Inflammatory macrophage treated with lipopolysaccharide for 4 hours (primary cell): ENCODE measurements at places on chromosomes 3 and 15.

DNA sequence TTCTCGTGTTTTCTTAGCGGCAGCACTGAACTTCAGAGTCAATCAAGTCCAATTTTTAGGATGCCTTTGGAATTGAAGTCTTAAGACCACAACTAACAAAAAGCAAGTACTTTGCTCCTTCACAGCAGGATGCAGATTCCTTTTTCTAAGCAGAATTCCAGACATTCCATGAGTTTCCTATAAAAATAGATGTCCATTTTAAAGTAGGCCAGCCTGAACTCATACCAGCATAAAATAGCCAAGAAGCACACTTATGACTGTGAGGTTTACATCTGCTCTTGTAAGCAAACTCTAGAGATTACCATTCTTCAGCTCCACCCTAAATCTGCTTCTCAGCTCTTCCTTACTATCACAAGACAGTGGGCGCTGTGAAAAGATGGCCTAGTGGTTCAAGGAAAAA is 85.8 kb downstream of the THBS1 start:
- DNase-seq = no peak

GRCh38 chr3:27485866-27486265 is 1.7 kb upstream of the SLC4A7 start:
- DNase-seq = no peak

- DNase-seq = peak; percentile 63
Measured at GRCh38 chr15:61834076-61834697, 226.1 kb downstream of the VPS13C start.

- DNase-seq = no peak
Measured at GRCh38 chr3:66486646-66487045, 14.2 kb downstream of the LRIG1 start.

- peak; percentile 34 for DNase-seq
Measured at GRCh38 chr3:97917813-97918536, 54.3 kb downstream of the RIOX2 start.

GRCh38 chr3:74584782-74585181 is 29.7 kb downstream of the CNTN3 start:
- no peak for DNase-seq

GRCh38 chr3:144119633-144120032 is 148.0 kb downstream of the DIPK2A start:
- DNase-seq = no peak

DNA sequence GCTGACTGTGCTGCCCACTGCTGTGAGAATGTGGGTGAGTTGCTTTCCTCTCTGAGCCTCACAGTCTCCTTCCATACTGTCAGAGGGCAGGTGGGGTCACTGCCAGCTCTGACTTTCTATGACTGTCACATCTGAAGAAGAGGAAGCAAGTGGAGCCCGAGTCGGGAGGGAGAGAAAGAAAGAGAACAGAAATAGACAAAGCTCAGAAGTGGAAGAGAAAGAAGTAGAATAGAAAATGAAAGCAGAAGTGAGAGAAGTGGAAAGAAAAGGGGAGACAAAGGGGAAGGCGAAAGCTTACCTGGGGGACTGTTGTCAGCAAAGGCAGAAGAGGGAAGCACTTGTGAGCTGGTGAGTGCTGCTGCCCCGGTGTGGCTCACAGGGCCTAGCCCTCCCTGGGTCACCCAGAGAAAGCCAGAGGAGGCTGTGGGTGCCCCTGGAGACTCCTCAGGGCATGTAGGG is 57.9 kb downstream of the EPHB1 start:
- peak; percentile 66 for DNase-seq

- no peak for DNase-seq
Measured at GRCh38 chr15:79365765-79366164, 54.9 kb downstream of the TMED3 start.

DNA sequence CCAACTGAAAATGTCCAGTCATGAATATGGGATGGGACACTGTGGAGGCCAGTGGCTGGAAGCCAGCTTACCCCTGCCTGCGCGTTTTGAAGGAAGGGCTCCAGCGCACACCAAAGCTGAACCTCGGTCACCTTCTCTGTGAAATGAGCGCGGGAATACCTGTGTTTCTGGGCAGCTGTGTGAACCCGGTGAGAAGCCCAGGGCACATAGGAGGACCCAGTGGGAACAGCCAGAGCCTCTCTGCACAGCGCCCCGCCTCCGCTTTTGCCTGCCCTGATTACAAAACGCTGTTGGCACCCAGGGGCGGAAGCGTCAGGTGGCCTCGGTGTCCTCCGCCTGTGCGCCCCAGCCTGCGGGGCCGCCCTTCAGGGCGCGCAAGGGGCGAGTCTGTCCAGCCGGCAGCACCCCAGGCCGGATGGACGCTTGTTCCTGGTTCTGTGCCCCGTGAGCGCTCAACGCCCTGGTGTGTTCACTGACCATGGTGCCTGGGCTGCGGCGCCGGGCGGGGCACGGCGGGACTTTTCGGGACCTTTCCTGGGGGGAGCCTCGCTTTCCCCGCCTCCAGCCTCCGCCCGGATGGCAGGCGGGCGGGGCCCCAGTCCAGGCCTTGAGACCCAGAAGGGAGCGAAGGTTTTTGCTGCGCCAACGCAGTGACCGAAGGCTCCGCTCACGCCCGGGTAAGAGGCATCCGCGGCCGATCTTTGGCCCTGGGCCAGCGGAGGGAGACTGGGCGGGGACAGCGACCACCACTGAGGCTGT is at the start of gene SQOR:
SQOR (plus strand) TSS at position 598 of the 759 bp plus-strand sequence. CDS start 23,895 bp downstream, outside the sequence.
- peak; percentile 98 for DNase-seq

DNA sequence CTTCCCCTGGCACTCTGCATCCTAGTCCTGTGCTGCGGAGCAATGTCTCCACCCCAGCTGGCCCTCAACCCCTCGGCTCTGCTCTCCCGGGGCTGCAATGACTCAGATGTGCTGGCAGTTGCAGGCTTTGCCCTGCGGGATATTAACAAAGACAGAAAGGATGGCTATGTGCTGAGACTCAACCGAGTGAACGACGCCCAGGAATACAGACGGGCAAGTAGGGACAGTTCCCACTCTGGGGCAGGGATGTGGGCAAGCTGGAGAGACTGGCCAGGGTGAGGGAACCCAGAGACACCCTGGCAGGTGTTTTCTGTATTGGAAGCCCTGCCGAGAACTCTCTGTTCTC is 247 bp downstream of the FETUB start:
- no peak for DNase-seq

DNA sequence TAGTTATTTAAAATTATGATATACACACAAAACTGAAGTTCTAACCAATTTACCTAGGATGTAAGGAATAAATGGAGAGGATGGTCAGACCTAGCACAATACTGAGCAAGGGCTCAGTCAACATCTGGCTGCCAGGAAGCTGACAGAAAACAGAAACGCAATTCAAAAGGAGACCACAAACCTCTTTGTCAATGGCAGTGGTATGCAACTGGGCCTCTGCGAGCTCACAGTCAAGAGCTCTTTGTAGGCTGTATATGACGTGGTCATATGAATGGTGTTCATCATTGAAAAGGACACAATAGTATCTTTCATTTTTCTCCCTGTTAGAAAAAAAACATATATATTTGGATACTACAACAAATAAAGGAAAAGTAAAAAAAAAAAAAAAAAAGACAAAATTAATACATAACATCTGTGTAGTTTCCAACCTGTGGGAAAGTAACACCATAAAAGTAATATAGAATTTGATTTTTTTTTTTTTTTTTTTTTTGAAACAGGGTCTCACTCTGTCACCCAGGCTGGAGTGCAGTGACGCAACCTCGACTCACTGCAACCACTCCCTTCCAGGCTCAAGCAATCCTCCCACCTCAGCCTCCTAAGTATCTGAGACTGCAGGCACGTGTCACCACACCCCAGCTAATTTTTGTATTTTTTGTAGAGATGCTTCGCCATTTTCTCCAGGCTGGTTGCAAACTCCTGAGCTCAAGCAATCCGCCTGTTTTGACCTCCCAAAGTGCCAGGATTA is 37.9 kb downstream of the UBR1 start:
- DNase-seq = no peak

DNA sequence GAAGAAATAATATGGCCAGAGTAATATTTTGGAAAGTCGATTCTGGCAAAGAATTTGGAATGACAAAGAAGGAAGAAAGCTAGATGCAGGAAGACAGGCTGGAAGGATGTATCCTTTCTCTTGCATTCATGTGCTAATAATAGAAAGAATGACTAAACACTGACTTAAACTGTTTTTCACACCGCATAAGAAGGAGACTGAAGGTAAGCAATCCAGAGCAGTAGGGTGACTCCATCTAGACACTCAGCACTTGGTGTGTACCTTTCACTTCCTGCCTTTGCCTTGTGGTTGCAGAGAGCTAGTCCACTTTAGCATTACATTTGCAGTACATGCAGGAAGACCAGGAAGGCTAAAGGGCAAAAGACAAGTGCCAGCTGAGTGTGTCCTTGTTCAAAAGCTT is 234.6 kb downstream of the RBMS3 start:
- DNase-seq = no peak

GRCh38 chr15:60514261-60514881 is 35.4 kb upstream of the ICE2 start:
- no peak for DNase-seq

- DNase-seq = no peak
Measured at GRCh38 chr3:197380786-197381185, 82.4 kb upstream of the DLG1 start.

GRCh38 chr3:195866686-195867511 is 41.5 kb downstream of the TNK2 start:
- DNase-seq = no peak

- DNase-seq = peak; percentile 17
Measured at GRCh38 chr3:111538681-111539083, 3.3 kb upstream of the CD96 start.

DNA sequence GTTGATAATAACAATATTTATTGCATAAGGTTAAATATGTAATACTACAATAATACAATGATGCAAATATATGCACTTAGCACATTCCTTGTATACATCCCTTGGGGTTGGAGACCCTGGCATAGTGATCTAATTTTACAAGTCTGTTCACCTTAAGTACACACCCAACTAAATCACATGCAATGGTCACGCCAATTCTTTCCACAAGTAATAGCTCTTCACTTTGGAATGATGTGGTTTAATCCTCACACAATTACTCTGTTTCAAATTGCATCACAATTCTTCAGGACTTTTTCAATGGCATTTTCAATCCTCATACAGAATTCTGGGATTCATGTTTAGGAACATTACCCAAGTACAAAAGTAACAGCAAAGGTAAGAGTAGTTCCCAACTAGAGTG is 27.3 kb upstream of the SPRED1 start:
- no peak for DNase-seq

DNA sequence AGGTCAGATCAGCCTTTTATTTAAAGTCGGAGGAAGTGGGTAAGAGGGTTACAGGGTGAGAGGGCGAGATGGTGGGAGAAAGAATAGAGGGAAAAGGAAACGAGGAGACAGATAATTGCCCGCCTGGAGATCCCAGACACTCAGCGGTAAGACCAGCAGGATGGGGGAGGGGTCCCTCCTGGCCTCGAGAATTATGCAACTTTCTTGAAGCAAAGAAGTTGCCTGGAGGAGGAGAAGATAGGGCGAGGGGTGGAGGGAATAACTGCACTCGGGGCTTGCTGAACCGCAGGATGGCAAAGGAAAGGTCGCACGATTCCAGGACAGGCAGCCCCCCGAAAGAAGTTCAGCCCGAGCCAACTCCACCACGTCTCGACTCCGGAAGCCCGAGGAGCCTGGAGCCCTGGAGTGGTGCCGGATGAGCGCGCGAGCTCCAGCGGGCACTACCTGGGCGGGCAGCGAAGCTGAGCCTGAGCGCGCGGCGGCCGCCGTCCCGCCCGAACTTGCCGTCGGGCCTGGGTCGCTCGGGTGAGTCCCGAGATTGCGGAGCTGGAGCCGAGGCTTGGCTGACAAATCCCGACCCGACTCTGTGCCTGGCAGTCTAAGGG is 402 bp downstream of the WWTR1 start:
- no peak for DNase-seq

- no peak for DNase-seq
Measured at GRCh38 chr15:78243491-78243941, 9.2 kb upstream of the ACSBG1 start.

GRCh38 chr3:181417748-181418147 is 294.0 kb upstream of the SOX2 start:
- DNase-seq = no peak

DNA sequence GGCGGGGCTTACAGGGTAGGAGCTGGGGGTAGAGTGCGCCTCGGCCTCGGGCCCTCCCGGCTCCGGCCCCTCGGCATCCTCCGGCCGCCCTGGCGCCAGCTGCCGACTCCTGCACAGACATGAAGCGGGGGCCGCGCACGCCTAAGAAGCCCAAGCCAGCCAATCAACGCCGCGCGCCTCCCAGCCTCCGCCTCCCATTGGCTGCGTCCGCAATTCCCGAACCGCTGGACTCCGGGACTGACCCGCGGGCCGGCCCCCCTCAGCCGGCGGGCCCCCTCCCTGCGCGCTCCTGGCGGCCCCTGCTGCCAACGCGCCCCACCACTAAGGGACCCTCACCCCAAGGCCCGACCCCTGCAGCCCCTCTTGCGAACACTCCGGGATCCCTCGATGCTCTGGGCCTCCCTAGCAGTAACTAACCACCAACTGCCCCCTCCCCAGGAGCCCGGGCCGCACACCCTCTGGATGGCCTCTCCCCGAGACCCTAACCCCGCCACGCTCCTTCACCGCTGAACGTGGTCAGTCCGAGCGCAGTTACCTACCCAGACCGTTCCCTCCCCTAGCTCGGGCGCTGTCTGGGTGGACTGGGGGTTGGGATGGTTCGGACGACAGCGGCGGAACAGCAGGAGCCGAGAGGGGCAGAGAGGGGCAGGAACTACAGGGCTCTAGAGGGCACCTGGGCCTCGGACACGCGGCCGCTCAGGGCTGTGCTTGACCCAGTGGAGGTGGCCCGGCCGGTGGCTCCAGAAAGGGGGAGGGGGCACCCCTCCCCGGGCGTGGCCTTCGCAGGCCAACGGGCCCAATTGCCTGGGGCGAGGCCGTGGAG is 5.0 kb downstream of the GATA2 start:
- DNase-seq = peak; percentile 49

- peak; percentile 77 for DNase-seq
Measured at GRCh38 chr3:53104762-53105161, 25.5 kb downstream of the RFT1 start.

GRCh38 chr3:100910986-100911385 is 82.2 kb downstream of the ABI3BP start:
- DNase-seq = no peak

GRCh38 chr15:96462768-96463750 is 132.6 kb downstream of the NR2F2 start:
- DNase-seq = no peak

GRCh38 chr3:69500604-69501003 is 114.7 kb upstream of the FRMD4B start:
- peak; percentile 97 for DNase-seq

GRCh38 chr3:186790261-186790981 is 7.0 kb downstream of the EIF4A2 start:
- DNase-seq = no peak

GRCh38 chr15:40256638-40257235 is 17.9 kb downstream of the PAK6 start:
- peak; percentile 48 for DNase-seq

GRCh38 chr3:157029365-157029790 is 130.6 kb downstream of the CCNL1 start:
- DNase-seq = peak; percentile 50

- no peak for DNase-seq
Measured at GRCh38 chr3:177287231-177287630, 89.9 kb upstream of the TBL1XR1 start.

DNA sequence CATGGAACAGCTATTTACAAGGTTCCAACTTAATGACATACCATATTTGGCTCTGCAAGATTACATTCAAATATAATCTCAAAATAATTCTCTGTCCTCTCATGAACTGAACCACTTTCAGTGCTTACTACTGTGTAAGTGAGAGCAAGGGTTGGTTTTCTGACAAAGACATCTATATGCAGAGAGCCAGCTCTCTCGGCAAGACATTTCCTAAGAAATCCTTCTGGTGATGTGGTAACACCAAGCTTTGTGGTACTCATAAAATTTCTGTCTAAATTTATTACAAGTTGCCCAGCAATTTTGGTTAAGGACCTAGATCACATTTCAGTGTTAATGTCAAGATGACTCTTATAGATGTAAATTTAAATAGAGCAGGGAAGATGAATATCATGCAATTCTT is 184.9 kb downstream of the GAP43 start:
- no peak for DNase-seq
